Urinary bladder (tissue), 4 donors: ENCODE measurements at places on chromosomes 3 and 15.

DNA sequence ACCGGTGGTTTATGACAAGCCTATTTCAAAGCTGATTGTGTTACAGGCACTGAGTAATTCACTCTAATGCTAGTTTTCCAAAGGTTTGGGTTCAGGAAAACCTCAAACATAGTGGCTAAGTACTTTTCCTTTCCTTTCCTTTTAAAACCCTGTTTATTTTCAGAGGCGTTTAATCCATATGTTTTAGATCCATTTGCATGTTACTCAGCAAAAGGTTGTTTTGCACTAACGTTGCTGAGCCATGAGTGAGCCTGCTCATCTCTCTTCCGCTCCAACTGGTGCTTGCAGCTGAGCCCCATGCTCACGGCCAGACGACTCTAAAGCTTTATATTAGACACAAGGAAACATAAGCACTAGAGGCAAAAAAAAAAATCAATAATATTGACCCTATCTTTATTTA, 9.4 kb downstream of the CEMIP start:
- no peak for DNase-seq

DNA sequence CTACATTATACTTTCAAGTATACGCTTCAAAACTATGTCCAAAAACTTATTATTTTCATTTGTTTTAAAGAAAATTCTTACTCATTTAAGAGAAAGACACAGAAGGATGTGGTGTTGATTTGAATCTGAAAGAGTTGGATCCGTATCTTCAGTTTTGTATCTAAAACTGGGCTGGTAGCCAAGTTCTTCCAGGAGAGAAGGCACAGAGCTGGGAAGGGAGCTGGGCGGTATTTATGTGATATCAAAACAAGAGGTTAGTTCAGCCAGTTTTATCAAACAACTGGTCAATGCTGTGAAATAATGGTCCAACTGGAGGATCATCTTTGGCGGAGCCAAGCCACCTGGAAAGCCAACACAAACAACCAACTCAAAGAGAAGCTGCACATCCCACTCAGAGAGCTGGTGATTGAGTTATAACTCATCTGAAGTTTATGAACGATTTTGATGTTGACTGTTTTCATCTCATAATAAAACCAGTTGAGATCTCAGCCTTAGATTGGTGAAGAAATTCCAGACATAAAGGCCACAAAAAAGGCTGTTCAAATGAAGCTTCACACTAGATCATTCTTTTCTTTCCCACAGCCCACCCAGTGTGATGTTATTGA, 489.6 kb upstream of the RASGRP1 start:
- DNase-seq = no peak

DNA sequence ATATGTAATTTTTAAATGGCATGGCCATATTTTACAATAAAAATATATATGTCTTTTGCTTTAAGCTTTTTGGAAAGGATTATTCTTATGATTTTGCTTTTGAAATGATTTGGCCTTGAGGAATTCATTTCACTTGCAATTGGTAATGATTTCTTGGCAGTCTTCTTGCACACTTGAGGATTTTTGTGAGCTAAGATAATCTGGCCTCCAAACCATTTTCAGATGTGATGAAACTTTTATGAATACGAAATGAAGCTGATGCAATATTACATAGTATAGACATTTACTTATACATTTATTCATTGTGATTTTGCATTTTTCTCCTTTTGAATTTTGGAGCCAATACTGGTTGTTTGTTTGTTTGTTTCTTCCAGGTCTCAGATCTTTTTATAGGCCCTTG, 6.4 kb upstream of the SH2D7 start:
- no peak for DNase-seq

GRCh38 chr3:51389423-51390183, 1.5 kb upstream of the RBM15B start:
- no peak for DNase-seq

- DNase-seq = no peak
Measured at GRCh38 chr3:55160241-55160983, 232.6 kb upstream of the LRTM1 start.

DNA sequence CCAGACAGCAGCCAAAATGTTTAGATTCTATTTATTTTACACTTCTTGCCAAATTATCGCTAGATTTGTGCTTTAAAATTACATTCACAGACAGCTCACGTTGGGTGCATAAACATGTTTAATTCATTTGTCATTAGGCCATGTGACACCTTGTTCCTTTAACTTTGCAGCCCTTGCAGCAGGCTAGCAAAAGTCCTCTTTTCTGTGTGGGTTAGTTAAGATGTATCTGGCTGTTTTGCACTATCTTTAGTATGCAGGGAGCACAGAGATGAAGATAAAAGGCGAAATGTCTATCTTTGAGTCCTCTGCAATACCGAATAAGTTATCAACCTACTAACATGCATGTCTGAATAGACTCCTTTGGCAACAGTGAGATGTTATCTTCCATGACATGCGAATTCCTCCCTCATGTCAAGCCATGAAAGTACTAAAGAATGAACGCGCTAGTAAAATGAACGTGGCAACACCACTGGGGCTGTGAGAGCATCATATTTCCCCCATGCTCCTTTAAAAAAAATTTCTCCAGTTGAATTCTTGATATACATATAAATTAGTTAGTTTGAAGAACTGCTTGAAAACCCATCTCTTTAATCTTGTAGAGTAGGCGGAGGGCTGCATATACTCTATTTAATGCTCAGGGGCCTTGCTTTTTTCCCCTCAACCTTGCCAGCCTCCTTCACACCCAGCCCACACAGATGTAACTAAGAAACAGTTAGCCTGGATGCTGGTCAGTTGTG, 620.4 kb upstream of the NR2F2 start:
- no peak for DNase-seq

DNA sequence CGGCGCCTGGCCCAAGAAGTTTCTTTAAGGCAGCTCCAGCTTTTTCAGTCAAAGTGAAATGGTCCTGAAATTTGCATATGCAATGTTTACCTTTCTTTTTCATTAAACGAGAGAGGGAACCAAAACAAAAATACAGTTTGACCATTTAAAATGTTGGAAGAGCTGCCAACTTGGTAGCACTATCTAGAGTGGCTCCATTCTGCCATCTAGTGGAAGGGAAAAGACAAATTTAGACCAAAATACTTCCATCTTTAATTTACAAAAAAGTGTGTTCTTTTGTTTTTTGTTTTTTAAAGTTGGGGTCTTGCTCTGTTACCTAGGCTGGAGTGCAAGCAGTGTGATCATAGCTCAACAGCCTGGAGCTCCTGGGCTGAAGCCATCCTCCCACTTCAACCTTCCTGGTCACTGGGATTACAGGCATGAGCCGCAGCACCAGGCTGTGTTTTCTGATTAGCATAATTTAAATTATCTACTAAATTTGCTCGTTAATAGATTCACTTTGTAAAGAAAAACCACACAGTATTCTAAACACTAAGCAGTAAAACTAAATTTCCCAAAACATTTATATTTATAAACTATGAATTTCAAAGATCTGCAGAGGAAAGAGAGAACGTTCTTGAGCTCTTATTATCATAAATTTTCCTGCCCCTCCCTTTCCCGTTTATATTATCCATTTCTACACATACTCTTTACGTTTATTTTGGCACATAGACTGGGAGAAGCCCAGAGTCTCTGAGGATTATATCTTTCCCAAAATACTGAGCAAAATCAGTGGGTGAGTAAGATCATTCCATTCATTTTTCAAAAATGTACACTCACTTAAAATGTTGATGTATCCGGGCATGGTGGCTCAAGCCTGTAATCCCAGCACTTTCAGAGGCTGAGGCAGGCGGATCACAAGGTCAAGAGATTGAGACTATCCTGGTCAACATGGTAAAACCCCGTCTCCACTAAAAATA, 15.4 kb upstream of the RFC4 start:
- no peak for DNase-seq

DNA sequence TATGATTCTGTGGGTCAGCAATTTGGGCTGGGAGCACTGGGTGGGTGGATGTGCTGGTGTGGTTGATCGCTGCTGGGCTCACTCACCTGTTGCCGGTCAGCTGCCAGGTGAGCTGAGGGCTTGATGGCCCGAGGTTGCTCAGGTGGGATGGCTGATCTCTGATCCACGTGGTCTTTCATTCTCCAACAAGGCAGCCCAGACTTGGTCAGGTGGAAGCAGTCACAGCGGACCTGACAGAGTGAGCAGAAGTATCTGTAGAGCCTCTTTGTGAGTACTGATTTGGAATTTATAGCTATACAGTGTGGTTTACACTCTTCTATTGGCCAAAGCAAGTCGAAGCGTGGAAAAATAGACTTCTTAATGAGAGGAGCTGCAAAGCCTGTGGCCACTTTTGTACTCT, 97.2 kb upstream of the ADAMTSL3 start:
- no peak for DNase-seq

- DNase-seq = no peak
Measured at GRCh38 chr3:74537857-74538256, 76.6 kb downstream of the CNTN3 start.

- DNase-seq = no peak
Measured at GRCh38 chr3:48236531-48236930, 4.4 kb upstream of the ZNF589 start.

GRCh38 chr15:35321926-35322325, 224.0 kb downstream of the DPH6 start:
- no peak for DNase-seq

DNA sequence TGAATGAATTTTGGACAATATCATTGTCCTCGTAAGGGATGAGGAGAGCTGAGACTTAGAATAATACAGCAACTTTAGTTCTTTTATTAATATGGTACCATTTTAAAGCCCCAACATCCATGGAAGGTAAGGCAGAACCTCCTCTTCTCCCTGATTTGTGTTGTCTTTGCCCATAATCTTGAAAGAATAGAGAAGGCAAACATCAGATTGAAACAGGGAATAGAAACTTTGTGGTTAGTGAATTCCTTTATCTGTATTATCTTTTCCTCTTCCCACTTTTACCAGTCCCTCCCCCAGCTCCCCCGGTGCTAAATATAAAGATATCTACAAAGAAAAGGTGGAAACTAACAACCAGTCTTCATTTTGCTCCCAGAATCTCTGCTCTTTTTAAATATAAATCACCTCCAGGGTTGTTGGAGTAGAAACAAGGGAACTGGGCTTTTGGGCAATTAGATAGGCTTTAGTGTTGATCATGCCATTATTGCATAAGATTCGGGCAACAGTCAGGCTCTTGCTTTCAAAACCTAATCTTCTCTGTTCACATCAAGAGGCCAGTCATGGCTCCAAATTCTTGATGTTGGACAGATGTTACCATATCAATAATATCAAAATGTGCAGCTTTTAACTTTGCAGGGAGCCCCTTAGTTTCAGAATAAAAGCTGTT, 32.5 kb downstream of the ITPR1 start:
- DNase-seq = no peak

DNA sequence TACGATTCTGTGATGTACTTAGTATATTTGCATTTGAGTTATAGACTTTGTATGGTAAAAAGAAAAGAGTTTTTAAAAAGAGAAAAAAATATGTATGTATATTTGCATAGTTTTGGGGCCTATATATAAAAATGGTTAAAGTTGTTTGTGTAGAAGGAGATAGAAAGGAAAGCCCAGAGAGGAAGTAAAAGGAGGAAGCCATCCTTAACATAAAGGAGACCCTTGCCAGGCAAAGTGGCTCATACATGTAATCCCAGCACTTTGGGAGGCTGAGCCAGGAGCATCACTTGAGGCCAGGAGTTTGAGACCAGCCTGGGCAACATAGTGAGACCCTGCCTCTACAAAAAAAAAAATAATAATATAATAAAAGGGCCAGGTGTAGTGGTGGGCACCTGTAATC, 8.4 kb downstream of the SNAP23 start:
- DNase-seq = no peak

DNA sequence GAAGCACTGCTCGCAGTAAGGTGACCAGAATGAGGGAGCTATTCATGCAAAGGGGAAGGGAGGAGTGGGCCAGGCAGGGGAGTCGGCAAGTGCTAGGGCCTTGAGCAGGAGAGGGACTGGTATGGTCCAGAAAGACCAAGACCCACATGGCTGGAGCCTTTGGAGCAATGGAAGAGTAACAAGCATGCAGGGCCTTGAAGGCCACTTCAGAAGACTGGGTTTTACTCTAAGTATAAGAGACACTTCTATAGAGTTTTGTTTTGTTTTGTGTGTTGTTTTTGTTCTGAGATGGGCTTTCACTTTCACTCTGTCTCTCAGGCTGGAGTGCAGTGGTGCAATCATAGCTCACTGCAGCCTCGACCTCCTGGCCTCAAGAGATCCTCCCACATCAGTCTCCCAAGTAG, 42.0 kb downstream of the BFSP2 start:
- no peak for DNase-seq

GRCh38 chr3:53016236-53016635, 29.6 kb downstream of the SFMBT1 start:
- no peak for DNase-seq

DNA sequence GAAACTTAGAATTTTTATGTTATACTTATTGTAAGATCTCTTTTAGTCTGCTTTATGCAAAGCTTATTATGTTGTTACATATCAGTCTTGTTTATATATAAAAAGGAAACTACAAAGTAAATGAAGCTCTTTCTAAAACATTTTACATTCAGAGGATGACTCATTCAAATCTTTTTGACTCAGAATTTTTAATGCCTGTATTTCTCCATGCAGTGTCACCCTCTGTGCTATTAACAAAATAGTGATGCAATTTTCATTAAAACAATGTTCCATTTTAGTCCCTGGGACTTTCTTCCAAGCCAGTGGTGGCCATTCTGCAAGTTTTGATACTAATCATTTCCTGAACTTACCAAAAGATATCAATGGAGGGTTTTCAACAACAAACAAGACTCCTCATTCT, 216.1 kb downstream of the NAALADL2 start:
- DNase-seq = no peak

DNA sequence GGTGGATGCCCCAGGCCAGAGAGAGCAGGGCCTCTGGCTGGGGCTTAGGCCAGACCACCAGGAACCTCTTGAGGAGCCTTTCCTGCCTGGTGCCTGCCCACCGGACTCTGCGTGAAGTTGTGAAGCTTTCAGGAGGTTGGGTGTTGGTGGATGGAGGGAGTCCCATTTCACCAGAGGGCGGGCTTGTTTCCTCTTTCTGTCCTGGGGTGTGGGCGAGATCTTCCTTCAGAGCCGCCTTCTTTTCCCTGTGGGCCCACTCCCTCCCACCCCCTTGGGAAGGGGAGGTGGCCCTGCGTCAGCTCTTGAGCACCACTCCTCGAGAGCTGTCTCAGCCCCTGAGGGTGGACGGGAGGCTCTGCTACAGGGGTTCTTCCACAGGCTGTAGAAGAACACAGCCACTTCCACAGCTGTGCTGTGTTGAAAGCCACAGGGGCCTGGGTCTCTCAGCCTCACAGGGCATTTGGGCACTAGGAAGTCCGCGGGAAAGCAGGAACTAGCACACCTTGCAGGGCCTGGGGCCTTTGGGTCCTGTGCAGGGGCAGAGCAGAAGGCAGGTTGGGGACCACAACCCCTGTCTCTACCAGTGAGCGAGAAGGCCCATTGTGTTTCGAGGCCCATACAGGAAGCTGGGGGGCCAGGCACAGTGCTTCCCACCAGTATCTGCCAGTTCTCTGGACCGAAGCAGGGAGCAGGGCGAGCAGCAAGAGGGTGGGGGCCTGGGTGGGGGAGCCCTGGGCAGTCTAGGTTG, 2.1 kb downstream of the AMIGO3 start:
- DNase-seq = no peak

DNA sequence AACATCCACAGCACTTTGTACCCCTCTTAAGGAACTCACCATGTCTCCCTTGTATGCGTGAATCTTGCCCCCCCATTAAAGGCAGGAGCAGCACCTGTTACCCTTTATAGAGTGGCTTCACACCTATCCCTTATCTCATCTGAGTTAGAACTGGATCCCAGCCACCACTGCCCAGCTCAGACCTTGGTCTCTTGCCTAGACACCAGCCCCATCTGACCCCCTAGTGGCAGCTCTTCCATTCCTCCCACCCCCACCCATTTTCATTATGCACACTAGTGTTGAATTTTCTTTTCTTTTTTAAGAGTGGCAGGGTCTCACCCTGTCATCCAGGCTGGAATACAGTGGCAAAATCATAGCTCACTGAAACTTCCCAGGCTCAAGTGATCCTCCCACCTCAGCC, 3.2 kb upstream of the ZFYVE19 start:
- no peak for DNase-seq
